ENCODE measurements at places on chromosomes 16 and 17.

DNA sequence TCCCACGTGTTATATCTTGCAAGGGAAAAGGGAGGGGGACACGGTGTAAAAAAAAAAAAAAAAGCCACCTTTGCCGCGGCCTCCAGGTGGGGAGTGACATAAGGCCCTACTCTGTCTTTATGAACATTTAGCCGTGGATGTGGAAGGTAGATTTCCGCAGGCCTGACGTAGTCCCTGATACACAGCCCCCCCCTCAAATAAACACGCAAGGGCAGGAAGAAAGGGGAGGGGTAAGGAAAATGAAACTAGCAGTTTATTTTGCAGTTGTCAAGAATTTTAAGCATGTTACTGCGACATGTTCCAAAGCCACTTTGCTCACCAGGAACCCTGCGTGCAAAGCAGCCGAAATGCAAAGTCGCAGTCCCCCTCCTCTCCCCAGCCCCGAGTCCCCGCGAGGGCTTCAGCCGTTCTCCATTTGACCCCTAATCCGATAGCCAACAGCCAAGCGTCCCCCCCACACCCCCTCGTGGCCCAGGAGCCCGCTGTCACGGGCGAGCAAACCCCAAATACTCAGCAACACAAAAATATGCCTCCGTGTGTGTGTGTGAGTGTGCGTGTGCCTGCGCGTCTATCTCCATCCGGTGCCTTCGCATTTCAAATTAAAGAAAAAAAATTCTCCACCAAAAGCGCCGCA is 1.2 kb downstream of the CBX4 start:
- DNase-seq: no peak

GRCh38 chr17:61456688-61457225 is 4.5 kb downstream of the TBX4 start:
- no peak for DNase-seq

GRCh38 chr16:84356591-84357116 is 11.7 kb upstream of the ATP2C2 start:
- DNase-seq: peak; percentile 77

- no peak for DNase-seq
Measured at GRCh38 chr16:17323171-17323570, 147.6 kb downstream of the XYLT1 start.

GRCh38 chr17:32958418-32958817 is 30.5 kb downstream of the TMEM98 start:
- no peak for DNase-seq

- DNase-seq: no peak
Measured at GRCh38 chr17:74711058-74711824, 1.5 kb downstream of the CD300LF start.

GRCh38 chr17:322006-322780 is 30.4 kb downstream of the RPH3AL start:
- DNase-seq: no peak

GRCh38 chr17:73962308-73962707 is 241.2 kb upstream of the RPL38 start:
- no peak for DNase-seq

DNA sequence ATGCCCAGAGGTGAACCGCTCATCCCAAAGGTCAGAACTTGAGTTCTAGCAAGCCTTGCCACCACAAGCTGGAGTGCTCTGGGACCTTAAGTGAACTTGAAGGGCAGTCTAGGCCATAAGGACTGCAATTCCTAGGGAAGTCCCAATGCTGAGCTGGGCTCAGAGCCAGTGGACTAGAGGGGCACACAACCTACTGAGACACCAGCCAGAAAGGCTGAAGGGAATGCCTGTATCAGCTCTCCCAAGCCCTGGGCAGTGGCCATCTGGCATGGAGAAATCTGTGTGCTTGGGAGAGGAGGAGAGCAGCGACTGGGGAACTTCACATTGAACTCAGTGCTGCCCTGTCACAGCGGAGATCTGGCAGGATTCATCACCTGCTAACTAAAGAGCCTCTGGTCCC is 201.3 kb downstream of the CEP112 start:
- DNase-seq: no peak

DNA sequence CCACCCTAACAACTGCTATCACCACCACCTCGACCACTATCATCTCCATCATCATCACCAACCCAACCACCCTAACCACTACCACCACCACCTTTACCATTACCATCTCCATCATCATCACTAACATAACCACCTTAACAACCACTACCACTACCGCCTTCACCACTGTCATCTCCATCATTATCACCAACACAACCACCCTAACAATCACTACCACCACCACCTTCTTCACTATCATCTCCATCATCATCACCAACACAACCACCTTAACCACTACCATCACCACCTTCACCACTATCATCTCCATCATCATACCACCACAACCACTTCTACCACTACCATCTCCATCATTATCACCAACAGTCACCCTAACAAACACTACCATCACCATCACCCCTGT is 101.4 kb downstream of the BANP start:
- DNase-seq: no peak

GRCh38 chr16:1485847-1486496 is 2.8 kb downstream of the PTX4 start:
- DNase-seq: no peak

GRCh38 chr17:27596566-27597187 is 34.3 kb upstream of the LGALS9 start:
- peak; percentile 49 for DNase-seq

- DNase-seq: no peak
Measured at GRCh38 chr17:83000738-83001137, 78.7 kb upstream of the METRNL start.

GRCh38 chr17:48643697-48644012 is 17.5 kb upstream of the HOXB9 start:
- DNase-seq: no peak

DNA sequence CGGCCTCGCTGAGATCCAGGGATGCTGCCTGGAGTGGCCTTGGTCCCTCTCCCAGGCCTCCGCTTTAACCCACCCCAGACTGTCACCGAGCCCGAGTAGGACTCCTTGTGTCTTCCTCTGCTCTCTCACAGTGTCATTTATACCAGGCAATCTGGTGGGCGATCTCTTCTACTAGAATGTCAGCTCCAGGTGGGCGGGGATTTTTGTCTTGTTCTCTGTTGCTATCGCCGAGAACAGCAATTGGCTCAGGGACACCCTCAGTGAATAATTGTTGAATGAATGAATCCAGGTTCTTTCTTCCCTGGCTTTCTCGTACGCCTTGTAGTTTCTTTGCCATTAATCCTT is 591 bp downstream of the DHX38 start:
- no peak for DNase-seq
